ENCODE measurements at places on chromosomes 4 and X.

DNA sequence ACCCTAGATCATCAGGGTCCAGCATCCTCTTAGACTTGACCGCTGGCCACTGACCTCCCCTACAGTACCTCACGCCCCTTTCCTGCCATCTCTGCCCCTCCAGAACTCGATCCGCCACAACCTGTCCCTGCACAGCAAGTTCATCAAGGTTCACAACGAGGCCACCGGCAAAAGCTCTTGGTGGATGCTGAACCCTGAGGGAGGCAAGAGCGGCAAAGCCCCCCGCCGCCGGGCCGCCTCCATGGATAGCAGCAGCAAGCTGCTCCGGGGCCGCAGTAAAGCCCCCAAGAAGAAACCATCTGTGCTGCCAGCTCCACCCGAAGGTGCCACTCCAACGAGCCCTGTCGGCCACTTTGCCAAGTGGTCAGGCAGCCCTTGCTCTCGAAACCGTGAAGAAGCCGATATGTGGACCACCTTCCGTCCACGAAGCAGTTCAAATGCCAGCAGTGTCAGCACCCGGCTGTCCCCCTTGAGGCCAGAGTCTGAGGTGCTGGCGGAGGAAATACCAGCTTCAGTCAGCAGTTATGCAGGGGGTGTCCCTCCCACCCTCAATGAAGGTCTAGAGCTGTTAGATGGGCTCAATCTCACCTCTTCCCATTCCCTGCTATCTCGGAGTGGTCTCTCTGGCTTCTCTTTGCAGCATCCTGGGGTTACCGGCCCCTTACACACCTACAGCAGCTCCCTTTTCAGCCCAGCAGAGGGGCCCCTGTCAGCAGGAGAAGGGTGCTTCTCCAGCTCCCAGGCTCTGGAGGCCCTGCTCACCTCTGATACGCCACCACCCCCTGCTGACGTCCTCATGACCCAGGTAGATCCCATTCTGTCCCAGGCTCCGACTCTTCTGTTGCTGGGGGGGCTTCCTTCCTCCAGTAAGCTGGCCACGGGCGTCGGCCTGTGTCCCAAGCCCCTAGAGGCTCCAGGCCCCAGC is 5.2 kb downstream of the FOXO4 start:
- no peak for DNase-seq

- DNase-seq, result no peak
Measured at GRCh38 chrX:150983521-150984168, 510 bp downstream of the HMGB3 start.

DNA sequence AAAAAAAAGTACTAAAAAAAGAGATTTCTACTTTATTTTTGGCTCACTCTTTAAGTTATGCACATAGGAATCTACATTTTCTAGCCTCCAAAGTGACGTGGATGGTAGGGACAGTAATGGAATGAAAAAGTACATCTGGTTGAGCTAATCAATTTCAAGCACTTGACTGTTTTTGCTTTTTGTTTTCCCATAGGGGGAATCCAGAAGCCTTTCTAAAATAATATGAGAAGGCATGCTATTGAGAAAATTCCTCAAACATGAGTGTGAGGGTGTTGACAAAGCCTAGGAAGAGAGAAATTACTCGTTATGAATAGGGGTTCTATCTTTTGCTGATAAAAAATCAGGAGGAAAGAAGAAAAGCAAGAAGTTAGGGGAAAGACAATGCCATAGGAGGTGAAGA is 242.5 kb upstream of the PUDP start:
- no peak for DNase-seq

DNA sequence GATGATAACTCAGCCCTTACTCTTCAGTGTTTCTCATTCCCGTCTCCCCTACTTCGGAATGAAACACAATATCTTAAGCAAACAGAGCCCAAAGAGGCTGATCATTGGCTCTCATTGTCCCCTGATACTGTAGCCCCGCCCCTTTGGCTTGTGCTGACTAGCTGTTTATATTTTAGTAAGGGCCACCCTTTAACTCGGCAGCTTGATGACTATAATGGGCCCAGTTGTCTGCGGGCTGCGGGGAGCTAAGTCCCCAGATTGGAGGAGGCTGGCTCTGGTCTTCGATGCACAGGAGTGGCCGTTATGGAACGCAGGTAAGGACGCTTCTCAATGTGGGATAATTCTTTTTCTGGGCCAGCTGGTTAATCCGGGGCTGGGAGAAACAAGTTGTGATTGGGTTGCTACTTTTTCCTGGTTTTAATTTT is at the start of gene TRIM2:
Gene TRIM2, plus strand, starts transcription at position 197 of the 425 bp plus-strand sequence. Its CDS starts 88 bp downstream, at position 285.
- peak; percentile 36 for DNase-seq

DNA sequence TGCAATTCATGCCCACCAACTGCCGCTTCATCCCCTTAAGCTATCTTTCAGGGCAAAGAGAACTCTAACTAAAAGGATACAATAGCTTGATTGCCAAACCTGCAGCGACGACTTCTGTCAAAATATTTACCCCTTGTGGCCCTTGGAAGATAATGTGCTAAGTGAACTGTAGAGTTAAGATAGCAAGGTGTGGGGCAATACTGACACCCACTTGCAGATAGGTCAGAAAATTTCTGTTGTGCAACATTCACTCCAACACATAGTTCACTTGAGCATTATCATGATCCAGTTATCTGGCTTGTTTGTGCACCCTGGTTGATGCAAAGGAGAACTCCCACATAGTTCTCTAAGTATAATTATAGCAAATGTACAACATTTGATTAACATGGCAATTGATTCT is 55.6 kb downstream of the RHOXF2B start:
- DNase-seq, result no peak

DNA sequence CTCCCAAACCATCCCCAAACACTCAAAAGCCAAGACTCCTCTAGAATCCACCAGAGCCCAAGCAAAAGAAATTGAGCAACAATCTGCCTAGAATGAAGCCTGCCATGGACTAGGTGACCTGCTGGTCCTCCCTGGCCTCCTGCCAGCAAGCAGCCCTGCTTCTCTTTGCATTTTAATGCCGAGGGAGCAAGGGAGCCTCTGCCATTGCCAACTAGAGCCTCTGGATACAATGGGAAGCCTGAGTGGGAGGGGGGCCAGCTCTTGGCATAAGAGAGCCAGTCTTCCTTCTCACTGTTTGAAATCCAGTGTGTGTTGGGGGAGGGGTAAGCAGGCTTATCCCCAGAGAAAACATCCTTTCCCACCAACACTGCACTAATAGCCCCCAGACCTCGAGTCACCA is 1.5 kb upstream of the GDPD2 start:
- DNase-seq, result no peak

All from hepatic stellate cell (primary cell).